ENCODE measurements at places on chromosomes 1 and 21.

DNA sequence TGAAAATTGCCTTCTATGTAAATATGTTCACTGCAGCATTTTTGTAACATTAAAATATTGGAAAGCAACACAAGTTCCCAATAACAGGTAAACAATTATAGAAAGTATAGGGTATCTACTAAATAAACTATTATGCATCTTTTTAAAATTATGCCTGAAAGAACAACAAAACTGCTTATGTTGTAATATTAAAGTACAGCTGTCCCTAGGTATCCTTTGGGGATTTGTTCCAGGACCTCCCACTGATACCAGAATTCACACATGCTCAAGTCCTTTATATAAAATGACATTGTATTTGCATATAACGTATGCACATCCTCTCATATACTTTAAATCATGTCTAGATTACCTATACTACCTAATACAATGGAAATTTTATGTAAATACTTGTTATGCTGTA, 121.8 kb upstream of the TNFSF4 start:
- no peak for DNase-seq

- no peak for DNase-seq
Observed at GRCh38 chr1:246450611-246451251, 56.3 kb downstream of the SMYD3 start.

DNA sequence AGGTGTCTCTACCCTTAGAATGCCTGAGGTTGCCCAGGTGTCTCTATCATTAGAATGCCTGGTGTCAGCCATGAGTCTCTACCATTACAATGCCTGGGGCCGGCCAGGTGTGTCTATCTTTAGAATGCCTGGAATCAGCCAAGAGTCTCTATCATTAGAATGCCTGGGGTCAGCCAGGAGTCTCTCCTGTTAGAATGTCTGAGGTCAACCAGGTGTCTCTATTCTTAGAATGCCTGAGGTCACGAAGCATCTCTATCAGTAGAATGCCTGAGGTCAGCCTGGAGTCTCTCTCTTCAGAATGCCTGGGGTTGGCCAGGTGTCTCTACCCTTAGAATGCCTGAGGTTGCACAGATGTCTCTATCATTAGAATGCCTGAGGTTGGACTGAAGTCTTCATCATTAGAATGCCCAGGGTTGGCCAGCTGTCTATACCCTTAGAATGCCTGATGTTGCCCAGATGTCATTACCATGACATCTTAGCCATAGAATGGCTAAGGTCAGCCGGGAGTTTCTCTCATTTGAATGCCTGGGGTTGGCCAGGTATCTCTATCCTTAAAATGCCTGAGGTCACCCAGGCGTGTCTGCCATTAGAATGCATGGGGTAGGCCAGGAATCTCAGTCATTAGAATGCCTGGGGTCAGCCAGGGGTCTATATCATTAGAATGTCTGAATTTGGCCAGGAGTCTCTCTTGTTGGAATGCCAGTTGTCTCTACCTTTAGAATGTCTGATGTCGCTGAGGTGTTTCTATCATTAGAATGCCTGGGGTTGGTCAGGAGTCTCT, 44.0 kb downstream of the RNF187 start:
- DNase-seq, result no peak

DNA sequence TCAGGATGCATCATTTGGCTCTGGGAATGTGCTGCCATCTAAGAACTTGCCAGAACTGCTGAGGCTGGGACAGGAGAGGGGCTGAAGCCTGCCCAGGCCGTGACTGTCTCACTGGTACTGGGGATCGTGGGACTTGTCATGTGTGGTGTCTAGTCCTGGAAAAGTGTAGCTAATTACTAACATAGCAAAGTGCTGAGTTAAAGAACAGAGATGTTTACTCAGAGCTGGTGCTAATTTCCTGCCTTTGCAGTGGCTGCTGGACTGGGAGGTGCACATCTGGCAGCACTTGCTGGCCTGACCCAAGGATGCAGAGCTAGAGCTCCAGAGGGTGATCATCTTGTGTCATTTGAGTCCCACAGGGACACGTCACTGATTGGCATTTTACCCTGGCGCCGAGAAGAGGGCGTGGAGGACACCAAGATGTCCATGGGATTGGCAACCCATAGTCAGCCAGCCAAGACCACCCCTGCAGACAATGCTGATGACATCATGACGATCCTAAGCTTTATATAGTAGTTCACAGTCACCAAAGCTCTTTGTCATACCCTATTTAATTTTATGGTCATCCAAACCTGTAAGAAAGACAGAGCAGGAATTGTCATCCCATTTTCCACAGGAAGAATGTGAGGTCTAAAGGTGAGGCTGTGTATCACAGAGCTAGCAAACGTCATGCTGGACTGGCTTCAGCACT, 110.1 kb upstream of the SLC44A3 start:
- DNase-seq, result no peak

GRCh38 chr1:159958719-159959380, 4.8 kb upstream of the SLAMF9 start:
- DNase-seq, result no peak

- no peak for DNase-seq
Observed at GRCh38 chr1:40384413-40384762, 10.9 kb downstream of the SMAP2 start.

DNA sequence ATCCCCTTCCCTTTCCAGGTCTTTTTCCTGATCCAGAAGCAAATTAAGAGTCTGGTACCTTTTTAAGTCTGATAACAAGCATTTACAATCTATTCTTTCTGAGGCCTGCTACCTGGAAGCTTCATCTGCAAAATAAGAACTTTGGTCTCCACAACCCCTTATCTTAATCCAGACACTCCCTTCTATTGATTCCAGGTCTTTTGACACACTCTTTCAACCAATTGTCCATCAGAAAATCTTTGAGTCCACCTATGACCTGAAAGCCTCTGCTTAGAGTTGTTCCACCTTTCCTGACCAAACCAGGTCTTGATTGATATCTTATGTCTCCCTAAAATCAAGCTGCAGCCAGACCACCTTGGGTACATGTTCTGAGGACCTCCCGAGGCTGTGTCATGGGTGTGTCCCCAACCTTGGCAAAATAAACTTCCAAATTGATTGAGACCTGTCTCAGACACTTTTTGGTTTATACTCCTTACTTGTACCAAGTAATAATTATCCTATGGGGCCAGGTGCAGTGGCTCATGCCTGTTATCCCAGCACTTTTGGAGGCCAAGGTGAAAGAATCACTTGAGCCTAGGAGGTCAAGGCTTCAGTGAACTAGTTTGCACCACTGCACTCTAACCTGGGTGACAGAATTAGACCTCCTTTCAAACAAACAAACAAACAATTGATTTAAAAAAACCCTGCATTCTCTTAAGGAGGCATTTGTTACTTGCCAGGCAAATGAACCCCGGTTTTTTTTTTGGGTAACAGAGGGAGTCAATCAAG, 126.1 kb downstream of the MAP3K21 start:
- no peak for DNase-seq

- DNase-seq, result no peak
Observed at GRCh38 chr1:25718732-25719131, 81.3 kb upstream of the SELENON start.

DNA sequence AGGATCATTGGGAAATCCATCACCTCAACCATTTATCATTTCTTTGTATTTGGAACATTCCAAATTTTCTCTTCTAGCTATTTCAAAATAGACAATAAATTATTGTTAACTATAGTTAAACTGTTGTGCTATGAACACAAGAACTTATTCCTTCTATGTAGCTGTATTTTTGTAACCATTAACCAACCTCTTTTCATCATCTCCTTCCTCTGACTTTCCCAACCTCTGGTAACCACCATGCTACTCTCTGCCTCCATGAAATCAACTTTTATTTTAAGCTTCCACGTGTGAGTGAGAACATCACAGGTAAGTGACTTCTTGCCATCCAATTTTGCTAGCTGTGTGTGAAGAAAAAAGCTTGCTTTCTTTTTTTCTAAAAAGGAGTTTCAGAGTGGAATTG, 418 bp downstream of the IFI44L start:
- DNase-seq, result no peak

Measured in stimulated activated CD8-positive, alpha-beta memory T cell treated with anti-CD3 and anti-CD28 coated beads, Interleukin-4, amount 100 ng/mL, for 1 hour (primary cell).